Activated T-cell treated with anti-CD3 and anti-CD28 coated beads, Interleukin-2, amount 50 U/mL, for 1 hour (primary cell): ENCODE measurements at places on chromosomes 11 and 22.

DNA sequence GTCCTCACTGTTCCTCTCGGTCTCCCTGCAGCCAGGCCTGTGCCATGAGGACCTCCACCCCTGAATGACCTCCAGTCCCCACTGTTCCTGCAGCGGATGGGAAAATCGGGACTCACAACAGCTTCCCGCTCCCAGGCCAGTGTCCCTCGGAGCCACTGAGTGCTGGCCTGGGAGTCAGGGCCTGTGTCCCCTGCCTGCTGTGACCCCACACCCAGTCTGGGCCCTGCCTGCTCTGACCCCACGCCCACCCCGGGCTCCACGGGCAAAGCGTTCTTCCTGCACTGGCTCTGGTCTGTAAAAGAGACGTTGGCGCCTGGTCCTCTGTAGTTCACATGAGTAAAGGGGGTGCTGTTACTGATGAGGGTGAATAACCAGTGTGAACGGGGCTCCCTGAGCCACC is 73.0 kb upstream of the SHISAL1 start:
- DNase-seq: no peak

GRCh38 chr11:111871693-111872161 is 346 bp upstream of the ALG9 start:
- no peak for DNase-seq

DNA sequence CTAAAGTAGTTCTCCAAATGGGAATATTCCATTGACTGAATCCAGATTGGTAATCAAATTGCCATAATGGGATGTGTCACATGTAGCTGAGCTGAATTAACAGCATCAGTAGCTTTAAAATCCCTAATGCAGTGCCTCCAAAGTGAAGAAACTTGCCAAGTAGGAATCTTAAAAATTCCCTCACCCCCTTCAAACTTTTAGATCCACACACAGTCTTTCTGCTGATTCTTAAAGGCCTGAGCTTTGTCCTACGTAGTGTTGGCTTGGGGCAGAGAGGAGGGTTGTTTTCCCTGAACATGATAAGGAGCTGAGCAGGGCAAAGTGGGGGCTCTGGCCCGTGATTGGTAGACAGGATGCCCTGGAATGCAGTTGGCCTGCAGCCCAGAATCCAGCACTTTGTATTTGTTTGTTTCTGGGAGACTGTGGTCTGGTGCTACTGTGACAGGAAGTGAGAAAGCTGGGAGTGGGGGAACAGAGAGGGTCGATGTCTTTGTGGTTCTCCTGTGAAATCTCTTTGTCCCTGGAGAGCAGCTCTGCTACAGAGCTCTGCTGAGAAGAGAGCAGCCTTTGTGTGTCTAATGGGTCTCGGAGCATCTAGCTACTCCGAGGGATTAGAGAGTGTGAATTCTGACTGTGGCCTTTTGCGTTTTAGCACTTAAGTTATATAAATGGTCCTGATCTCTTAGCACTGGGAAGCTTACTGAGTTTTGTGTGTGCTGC is 16.9 kb downstream of the CTNND1 start:
- no peak for DNase-seq

- DNase-seq: no peak
These were observed 70.9 kb downstream of the SCUBE1 start for GRCh38 chr22:43272301-43272700.

- DNase-seq: no peak
These were observed 34.0 kb downstream of the NOX4 start for GRCh38 chr11:89457190-89457589.

GRCh38 chr11:117977029-117977428 is 9.2 kb upstream of the IL10RA start:
- no peak for DNase-seq

- no peak for DNase-seq
These were observed 1029.1 kb downstream of the BRD1 start for GRCh38 chr22:48798281-48799226.

- no peak for DNase-seq
These were observed 15.9 kb downstream of the CYP2D6 start for GRCh38 chr22:42114721-42115120.

- DNase-seq: no peak
These were observed 13.4 kb downstream of the TSSC4 start for GRCh38 chr11:2413742-2414579.

DNA sequence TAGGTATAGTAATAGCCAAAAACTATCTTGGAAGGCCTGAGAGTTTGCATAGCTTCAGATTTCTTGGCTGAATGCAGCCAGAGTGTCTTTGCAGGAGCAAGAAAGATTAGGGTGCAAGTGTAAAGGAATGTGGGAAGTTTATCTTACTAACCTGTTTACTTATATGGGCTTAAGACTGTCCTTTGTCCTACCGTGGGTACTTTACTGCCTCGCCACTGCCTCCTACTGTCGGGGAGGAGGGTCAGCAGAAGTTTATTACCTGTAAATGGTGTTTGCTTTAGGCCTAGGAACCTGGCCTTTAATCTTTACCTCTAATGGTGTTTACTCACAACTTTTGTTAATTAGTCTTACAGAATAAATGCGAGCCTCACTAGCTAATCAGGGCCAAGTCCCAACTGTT is 633.8 kb downstream of the DLG2 start:
- no peak for DNase-seq

DNA sequence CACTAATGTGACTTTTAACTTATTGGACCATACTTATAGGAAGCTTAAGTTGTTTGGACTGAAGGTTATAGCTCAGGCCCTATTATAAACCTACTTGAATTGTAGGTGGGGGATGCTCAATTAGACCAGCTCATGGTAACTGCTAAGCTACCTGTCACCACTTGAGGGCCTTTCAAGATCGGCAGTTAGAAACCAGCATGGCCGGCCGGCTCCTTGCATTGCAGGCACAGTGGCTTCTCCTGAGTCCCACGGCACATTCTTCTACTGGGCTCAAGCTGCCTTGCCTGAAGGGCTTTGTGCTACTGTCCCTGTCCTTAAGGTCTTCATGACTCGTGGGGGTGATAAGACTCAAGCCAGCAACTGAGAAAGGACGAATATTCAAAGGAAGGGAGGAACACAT is 70.8 kb downstream of the TBC1D22A start:
- no peak for DNase-seq

DNA sequence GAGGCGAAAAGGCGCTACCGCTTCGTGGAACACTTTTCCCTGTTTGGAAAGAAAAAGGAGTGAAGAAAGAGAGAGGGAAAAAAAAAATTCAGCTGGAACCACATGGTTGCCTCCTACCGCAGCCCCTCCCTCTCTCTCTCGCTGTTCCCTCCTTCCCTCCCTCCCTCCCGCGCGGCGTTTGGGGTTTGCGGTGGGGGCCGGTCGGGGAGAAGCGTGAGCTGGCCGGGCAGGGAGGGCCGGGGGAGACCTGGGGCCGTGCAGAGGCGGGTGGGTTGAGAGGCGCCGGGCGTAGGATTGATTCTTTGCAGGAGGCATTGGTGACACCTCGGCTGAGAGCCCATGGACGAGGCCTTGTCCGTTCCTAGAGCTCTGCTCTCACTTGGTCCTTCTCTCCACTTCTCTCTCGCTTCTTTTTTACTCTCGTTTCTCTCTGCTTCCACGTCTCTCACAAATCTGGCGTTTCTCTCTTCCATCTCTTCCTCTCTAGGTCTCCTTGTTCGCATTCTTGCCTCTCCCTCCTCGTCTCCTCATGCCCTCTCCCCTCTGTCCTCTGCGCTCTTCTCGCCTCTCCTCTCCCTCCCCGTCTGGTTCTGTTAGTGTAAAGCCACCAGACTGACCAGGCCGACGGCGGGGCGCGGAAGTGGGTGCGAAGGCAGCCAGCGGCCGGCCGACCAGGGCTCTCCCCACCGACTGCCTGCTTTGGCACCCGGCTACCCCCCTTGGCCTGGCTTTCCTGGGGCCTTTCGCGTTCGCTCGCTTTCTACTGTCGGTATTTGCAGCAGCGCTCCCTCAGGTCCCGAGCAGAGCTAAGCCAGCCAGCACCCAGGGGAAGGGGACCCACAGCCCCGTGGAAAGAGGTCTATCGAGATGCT is at the start of gene CLMP:
Gene CLMP (minus strand): TSS at position 61 of the 872 bp plus-strand sequence. CDS start 308 bp downstream, outside the sequence.
- DNase-seq: peak; percentile 18

DNA sequence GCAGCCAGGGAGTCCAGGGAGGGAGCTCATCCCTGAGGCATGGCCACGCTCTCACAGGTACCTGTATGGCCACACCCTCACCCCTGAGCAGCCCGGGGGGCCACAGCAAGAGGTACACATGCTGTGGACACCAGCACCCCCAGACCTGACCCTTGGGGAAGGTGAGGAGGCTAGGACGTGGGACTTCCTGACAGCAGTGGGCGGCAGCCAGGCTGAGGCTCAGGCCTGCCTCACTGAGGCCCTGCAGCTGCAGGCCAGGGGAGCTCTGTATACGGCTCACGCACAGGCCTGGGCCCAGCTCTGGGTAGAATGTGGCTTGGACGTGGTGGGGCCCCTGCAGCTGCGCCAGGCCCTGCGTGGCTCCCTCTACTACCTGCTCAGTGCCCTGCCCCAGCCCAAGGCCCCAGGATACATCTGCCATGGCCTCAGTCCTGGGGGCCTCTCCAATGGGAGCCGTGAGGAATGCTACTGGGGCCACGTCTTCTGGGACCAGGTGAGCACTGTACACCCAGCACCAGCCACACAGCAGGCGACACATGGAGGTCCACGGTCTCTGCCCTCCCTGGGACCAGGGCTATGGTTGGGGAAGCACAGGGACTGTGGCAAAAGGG is 1.8 kb downstream of the PGGHG start:
- DNase-seq: peak; percentile 52

DNA sequence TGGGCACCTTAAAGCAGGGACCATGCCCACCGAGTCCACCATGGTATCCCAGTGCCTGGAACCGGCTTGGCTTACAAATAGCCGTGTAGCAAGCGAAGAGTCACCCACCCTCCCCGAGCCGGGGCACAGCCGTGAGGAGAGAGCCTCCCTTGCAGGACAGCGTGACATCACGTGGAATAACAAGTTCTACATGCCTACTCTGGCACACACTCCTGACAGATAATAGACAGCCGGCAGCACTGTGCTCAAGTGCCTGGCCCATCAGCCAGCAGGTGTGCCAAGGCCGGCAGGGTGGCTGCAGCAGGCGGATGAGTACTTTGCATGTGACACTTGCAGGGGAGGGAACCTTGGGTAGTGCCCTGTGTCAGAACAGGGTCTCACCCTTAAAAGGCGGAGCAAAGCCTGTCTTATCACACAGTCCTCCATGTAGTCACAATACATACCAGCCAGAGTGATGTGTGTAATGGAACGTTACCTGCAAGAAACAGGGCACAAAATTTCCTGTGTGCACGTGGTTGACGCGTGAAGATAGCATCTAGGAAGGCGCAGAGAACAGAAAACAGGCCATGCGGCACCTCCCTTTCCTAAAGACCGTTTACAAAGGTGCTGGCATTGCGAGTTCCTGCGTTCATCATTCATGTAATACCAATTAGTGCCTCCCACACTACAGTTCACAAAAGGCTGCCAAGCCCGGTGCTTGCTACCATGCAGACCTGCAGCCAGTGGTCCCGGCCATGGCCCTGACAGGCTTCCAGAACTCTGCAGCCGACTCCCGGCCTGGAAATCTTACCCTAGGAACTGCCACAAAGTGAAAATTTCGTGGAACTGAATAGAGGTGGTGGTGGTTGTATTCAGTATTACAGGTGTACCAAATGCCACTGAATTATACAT is 16.4 kb downstream of the TOM1 start:
- DNase-seq: no peak

GRCh38 chr11:108117746-108118371 is 3.5 kb upstream of the ACAT1 start:
- no peak for DNase-seq

GRCh38 chr11:43582024-43582862 is 98.3 kb upstream of the HSD17B12 start:
- DNase-seq: no peak

GRCh38 chr11:114166362-114166761 is 106.9 kb downstream of the ZBTB16 start:
- DNase-seq: no peak

- no peak for DNase-seq
These were observed 22.7 kb upstream of the OPCML start for GRCh38 chr11:133555034-133555433.

DNA sequence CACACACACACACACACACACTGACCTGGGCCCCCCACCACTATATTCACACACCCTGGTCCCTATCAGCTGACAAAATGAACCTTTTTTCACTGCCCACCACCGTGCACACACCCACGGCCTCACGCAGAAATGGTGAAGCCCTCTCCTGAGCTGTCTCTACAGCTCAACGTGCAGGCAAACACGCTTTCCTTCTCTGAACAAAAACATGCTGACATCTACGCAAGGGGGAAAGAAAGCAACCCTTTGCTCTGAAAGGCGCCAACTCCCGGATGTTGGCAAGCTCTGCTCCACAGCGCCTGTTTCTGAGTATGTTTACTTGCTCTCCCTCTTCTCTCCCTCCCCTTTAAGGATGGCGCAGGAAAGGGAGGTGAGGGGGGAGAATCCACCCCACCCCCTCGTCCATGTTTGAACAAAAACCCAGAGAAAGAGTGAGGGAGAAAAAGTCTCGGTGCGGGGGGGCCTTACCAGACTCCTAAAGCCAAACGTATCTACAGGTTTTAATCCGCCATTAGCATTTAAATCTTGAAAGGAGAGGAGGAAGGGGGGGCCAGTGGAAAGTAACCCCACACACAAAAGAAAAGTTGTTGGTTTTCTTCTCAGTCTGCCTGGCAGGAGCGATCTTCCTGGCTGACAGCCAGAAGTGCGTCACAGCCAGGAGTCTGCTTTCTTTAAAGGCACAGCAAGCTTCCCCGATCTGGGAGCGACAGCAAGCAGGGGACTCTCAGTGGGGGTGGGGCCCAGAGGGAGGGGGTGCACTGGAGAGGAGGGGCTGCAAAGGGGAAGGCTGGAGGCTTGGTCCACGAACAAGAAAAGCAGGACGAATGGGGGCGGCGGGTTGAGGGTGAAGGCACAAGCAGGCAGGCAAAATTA is 39.6 kb downstream of the NUMA1 start:
- DNase-seq: peak; percentile 86

GRCh38 chr22:23913306-23913660 is 19.1 kb downstream of the MIF start:
- DNase-seq: no peak

- no peak for DNase-seq
These were observed 140.9 kb upstream of the MTNR1B start for GRCh38 chr11:92828556-92828955.

- DNase-seq: no peak
These were observed 60.5 kb upstream of the MMP13 start for GRCh38 chr11:103016031-103016430.

DNA sequence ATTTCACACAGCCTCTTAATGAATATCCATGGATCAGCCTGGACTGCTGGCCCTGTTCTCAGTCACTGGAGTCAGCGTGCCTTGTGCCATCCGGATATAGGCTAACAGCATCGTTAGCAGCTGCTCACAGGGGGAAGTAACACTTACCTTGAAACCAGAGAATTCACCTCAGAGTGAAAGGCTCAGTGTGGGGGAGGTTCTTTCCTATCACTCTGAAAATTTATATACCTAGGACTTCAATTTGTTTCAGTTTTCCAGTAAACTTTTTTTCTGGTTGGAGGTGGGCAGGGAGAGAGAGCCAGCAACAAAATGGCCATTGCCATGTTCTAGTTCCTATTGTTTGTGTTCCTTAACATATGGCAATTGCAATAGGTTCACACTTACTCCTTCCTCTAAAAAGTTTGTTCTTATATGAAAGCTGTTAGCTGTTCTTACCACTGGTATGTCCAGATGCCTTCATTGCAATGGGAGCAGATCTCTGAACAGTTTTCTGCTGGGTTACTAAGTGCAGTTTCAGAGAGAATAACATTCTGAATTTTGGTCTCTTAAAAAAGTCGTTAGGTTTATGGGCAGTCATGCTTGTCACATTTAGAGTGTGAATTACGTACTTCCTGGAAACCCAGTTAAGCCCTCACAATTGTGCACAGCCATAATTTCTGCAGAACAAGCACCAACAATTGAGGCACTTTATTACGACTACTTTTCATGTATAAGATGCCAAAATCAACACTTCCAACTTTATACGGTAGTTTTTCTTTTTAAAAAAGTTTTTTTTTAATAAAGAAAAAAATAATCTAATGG is 247.6 kb downstream of the CADM1 start:
- no peak for DNase-seq
